Right atrium auricular region (tissue), 2 donors: ENCODE measurements at places on chromosomes 13 and 19.

- no peak for DNase-seq
Observed at GRCh38 chr13:77737583-77738200, 40.2 kb downstream of the SLAIN1 start.

- no peak for DNase-seq
Observed at GRCh38 chr19:5108123-5108596, 139.2 kb downstream of the KDM4B start.

DNA sequence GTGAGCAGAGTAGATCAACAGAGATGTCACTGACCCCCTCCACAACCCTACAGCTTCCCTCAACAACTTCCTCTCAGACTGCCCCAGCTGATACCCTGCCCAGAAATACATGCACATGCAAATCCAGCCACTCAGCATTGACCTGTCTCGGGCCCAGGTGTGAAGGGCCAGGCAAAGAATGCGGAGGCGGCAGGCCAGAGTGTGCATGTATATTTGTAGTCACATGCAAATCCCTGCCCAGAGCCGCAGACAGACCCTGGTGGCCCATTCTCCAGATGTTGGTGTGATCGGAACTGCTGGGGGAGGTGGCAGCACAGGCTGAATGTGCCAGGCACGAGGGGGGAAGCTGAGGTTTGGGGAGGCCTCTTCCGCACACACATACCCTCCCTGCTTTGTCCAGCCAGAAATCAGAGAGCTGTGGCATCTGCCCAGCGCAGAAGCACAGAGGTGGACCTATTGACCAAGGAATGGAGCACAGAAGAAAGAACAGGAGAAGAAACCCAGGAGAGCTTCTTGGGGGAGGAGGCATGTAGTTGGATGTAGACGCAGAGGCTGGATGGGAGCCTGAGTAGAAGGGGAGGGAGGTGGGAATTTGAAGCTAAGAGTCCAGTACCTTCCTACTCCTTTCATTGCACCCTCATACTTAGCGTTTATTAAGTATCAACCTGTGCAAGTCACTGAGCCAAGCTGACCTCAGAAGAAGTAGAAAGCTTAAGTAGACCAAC is 14.4 kb downstream of the MEF2B start:
- DNase-seq = no peak

- no peak for DNase-seq
Observed at GRCh38 chr19:51224163-51224641, 678 bp upstream of the CD33 start.

GRCh38 chr13:45102136-45102507 is 18.2 kb upstream of the GTF2F2 start:
- no peak for DNase-seq

- no peak for DNase-seq
Observed at GRCh38 chr19:39307046-39307821, 11.0 kb downstream of the IFNL1 start.

DNA sequence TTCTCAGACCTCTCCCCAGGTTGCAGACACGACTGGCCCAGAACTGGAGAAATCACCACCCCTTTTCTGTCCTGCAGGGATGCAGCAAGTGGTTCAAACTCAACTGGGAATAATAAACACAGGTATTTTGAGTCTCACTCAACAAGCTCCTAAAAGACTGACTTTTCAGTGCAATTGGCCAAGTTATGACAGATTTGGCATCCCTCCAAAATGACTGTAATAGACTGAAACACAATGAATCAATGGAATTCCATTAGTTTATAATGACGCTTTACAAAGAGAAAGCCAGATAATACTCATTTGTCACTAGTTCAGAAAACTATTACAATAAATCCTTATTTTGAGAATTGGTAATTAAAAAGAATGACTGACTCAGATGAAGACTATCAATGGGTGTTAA is 38.1 kb downstream of the MIPEP start:
- no peak for DNase-seq

DNA sequence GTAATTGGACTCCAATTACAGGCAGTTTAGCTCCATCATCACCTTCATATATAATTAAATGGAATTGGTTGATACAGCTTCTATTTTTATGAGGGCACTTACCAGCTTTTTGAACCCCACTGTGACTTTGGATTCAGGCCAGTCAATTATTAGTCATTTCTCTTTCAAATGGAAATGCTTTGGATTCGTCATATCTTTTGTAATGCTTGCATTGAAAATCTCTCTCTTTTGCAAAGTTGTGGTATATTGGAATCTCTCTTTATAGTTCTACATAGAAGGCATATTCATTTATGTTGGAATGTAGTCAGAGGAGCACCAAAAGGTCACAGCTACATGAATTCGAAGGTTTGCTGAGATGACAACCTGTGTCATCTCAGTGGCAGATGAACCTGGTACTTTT is 1074.3 kb upstream of the SLC10A2 start:
- no peak for DNase-seq

- DNase-seq = no peak
Observed at GRCh38 chr13:93698016-93698613, 471.5 kb downstream of the GPC6 start.

- DNase-seq = no peak
Observed at GRCh38 chr13:40514802-40515201, 151.6 kb downstream of the FOXO1 start.

- no peak for DNase-seq
Observed at GRCh38 chr13:29439601-29440388, 155.7 kb downstream of the SLC7A1 start.

DNA sequence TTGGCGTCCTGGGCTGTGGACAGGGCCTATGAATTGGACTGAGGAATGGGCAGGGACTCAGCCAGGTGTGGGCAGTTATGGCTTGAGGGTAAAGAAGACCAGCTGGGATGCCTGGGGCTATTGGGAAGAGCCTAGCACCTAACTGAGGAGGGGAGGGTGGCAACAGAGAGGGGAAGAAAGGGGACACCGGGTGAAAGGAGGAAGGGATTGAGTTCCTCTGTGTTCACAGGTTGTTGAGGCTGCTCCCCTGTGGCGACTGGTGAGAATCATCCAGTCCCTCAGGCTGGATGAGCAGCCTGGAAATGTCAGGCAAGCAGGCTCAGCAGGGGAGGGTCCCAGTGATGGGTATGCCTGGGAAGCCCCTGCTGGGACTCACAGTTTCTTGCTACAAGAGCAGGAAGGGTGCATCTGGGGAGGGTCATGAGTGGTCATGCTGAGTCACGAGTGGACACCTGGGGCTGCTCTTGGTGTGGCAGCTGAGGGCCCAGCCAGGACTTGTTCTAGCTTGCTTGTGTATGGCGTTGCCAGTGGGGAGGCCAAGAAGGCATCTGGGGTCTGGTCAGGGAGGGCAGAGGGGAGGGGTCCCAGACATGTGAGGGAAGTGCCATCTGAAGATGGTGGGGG is 1.4 kb downstream of the ZNF324 start:
- no peak for DNase-seq

- DNase-seq = no peak
Observed at GRCh38 chr13:30874111-30874510, 32.0 kb upstream of the MEDAG start.

- no peak for DNase-seq
Observed at GRCh38 chr19:15471639-15472101, 7.3 kb upstream of the RASAL3 start.

GRCh38 chr13:23718996-23719395 is 148.8 kb downstream of the TNFRSF19 start:
- no peak for DNase-seq

DNA sequence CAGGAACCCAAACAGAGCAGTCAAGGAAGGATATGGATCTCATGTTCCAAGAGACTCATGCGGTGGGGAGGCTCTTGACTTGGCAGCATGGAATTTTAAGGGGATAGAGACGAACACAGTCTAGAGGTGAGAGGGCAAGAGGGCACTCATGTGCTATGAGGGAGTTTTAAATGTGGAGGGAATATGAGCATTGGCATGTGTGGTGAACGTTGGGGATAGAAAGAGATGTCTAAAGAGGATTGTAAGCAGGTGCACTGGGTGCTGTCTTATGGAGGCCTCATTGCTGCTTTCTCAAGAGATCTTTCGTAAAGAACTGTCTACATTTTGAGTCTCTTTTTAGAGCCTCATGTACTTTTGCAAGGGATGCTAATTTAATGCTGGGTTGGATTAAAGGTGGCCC is 600.3 kb upstream of the GPC6 start:
- no peak for DNase-seq

- DNase-seq = no peak
Observed at GRCh38 chr13:21333186-21333585, 125.9 kb downstream of the ZDHHC20 start.

DNA sequence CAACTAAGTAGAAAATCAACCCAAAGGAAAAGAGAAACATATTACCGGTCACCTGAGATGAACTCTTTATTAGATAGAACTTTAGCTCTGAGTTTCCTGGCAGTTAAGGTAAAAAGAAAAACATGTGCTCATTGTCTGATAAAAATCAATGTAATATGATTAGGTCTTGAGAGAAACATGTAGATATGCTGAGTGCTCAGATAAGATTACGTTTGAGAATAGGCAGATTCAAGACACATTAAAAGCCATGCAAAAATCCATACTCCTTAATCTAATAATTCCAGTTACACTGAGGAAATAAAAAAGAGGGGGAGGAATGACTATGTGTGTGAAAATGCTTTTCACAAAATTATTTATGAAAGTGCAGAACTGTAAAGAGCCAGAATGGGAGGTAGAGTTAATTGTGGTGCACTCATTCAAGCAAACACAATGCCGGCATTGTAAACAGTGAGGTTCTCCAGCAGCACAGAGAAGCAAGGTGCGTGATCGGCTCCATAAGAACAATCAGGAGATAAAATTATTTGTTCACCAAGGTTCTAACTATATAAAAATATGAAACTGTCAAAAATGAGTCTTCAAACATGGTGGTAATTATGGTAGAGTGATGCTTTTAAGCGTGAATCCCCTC is 88.8 kb downstream of the MBNL2 start:
- DNase-seq = no peak

GRCh38 chr19:18671303-18672043 is 12.0 kb upstream of the CRTC1 start:
- no peak for DNase-seq

DNA sequence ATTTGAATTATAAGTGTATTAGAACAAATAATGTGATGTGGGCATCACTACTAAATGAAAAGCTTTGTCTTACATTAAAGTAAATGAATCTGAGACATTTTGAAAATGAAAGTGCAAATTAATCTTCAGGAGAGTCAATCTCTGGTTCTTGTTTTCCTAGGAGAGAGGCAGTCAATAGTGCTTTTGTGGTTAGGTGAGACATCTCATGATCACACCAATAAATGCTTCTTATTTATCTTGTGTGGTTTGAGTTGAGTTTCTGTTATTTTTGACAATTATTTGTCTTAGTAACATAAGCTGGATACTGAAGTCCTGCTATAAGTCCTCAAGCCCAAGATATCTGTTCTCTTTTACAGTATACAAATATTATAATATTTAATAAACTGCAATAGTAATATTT is 1378.0 kb upstream of the PCDH9 start:
- no peak for DNase-seq

GRCh38 chr19:1986357-1987162 is 29.0 kb downstream of the BTBD2 start:
- no peak for DNase-seq
